ENCODE measurements at places on chromosomes 13 and 19.

DNA sequence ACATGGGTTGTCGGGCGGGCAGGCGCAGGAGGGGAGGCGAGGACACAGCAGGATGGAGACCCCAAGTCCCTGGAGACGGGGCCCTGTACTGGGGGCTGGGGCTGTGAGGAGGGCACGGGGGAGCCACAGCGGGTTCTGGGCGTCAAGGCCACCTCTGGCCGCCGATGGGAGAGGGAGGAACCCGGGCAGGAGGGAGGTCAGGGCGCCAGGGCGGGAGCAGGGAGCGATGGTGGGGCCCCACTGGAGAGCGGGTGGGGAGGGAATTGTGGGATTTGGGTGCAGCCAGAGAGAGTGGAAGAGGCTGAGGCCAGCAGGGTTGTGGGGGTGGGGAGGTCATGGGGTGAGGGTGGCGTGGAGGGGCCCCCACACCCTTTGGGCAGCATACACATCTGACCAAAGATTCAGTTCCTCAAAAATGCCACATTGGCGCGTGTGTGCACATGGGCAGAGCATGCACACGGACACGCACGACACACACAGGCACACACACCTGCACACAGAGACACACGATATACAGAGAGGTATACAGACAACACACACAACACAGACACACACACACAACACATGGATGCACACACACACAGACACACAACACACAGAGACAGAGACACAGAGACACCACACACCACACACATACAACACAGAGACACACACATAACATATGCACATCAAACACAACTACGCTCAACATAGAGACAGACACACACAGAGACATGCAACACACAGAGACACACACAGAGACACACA lies 54.9 kb downstream of the AP1M1 start:
- no peak for DNase-seq
- no peaks in the 10 kb centered on the region for H3K4me1 ChIP-seq

DNA sequence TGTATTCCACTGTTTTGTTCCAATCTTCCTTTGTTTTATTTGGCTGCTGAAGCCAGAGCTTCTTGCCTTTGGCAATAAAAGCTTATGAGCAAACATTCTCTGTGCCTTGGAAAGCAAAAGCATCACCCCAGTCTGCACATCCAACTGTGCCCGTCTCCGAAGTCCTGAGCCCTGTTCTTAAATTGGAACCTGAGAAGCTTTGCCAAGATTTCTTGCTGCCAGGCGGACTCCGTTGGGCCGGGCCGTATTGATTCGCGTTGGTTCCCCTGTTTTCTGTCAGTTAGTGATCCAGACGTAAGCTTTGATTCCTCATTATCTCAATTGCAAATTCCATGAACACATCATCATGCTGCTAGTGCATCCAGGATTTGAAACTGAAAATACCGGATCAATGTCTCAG lies 793.0 kb downstream of the OLFM4 start:
- DNase-seq: no peak
- H3K27ac ChIP-seq: no peak overlapping the region
- H3K4me3 ChIP-seq: no peak overlapping the region

DNA sequence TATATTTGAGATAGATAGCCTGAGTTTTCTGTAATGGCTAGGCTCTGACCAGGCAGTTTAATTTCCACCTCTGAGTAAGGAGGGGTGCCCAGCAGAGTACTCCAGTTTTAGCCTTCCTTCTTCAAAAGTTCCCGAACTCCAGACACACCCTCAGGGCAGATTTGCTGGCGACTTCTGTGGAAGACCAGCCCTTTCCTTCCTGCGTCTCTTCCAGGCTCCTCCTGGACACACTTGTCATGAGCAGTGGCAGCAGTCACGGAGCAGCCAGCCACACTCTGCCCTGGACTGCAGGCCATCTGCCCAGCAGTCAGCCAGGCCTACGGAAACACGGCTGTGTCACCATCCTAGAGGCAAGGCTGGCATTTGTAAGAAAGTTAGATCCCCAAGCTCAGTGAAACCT lies 6.6 kb upstream of the FLT1 start:
- H3K4me3 ChIP-seq: no peak overlapping the region
- no peak for DNase-seq
- no peaks in the 10 kb centered on the region for H3K36me3 ChIP-seq
- no peak overlapping the region for H3K27ac ChIP-seq
- no peaks in the 10 kb centered on the region for H3K27me3 ChIP-seq

DNA sequence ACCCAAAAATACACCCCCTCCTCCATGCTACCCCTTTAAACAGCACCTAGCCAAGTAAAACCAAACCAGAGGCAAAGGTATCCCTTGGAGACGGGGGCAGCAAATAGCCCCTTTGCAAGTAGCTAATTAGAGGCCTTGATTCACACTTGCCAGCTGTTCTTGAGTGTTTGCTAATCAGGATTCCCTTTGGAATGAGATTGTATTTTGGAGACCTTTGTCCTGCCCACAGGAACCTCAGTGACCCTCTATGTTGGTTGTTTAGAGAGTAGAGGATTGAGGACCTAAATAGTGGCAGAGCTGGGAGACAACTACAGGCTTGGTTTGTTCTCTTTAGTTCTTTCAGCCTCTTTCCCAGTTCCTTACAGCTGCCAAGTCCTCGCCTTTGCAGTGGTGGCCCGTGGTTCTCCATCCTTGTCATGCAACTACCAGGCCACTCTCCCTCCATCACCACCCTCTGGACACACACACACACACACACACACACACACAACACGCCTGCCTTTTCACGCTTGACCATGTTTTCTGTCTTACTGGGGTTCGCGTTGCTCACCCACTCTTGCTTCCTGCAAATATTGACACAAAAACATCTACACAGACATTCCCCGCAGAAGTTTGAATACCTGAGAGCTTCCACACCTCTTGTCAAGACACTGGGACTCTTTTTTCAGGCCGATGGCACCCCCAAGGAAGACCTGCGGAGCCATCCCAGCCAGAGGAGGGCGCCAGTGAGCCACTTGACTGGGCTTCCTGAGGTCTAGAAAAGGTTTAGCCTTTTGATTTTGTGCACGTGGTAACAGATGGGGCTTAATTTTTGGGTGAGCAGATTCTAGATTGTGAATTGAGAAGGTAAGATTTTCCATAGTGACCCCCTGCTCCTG lies 80.0 kb upstream of the GPR183 start:
- H3K4me1 ChIP-seq: no peaks in the 10 kb centered on the region
- H3K4me3 ChIP-seq: no peak overlapping the region
- DNase-seq: no peak
- H3K27me3 ChIP-seq: no peaks in the 10 kb centered on the region

DNA sequence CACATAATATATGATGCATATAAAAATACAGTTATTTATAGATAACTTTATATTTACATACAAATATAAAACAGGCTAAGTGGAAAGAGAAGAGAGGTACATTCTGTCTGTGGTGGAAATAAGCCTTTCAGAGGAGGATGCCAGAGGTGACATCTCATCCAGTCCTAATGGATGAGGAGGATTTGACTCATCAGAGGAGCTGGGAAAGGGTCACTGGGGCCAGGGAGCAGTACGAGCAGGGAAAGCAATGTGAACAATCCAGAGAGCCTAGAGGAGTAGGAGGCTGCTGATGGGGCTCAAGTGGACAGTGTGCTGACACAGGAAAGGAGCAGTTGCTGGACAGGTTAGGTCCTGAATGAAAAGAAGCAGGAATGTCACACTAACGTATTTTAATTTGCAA lies 18.6 kb downstream of the NALCN start:
- H3K27me3 ChIP-seq: no peaks in the 10 kb centered on the region
- H3K27ac ChIP-seq: no peak overlapping the region
- no peaks in the 10 kb centered on the region for H3K4me1 ChIP-seq
- no peak overlapping the region for H3K4me3 ChIP-seq
- DNase-seq: no peak

DNA sequence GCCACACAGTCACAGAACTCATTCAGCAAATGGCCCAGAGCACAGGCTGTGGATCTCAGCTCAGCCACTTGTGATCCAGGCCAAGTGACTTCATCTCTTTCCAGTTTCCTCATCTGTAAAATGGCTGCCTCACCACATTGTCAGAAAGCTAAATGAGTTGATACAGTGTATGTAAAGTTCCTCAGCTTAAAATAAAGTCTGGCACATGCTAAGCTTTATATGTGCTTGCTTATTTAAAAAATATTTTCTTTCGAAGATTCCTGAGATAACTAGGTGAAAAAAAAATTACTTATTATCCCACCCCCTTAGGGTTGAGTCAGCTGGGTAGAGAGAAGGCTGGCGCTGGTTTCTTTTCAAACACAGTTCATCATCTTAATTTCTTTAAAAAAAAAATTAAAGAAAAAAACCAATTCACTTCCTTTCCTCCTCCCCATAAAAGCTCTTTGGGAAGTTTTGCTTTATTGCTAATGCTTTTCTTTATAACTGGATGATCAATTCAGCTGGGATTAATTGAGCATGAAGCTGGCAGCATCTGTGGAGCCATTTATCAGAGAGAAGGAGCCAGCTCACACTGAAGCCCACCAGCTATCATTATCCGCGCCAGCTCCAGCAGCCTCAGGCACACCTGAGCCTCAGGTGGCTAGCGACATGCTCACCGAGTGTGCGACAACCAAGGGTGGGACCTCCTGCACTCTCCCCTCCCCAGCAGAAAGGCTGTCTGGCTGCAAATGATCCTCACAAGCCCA lies 354.9 kb downstream of the FOXO1 start:
- H3K27ac ChIP-seq: no peak overlapping the region
- no peaks in the 10 kb centered on the region for H3K36me3 ChIP-seq
- no peak overlapping the region for H3K4me3 ChIP-seq
- no peaks in the 10 kb centered on the region for H3K27me3 ChIP-seq
- no peaks in the 10 kb centered on the region for H3K4me1 ChIP-seq

GRCh38 chr19:17623224-17623935 lies 64.8 kb downstream of the UNC13A start:
- H3K4me3 ChIP-seq: no peak overlapping the region
- no peaks in the 10 kb centered on the region for H3K4me1 ChIP-seq
- H3K36me3 ChIP-seq: no peaks in the 10 kb centered on the region
- no peak for DNase-seq
- H3K27ac ChIP-seq: no peak overlapping the region

DNA sequence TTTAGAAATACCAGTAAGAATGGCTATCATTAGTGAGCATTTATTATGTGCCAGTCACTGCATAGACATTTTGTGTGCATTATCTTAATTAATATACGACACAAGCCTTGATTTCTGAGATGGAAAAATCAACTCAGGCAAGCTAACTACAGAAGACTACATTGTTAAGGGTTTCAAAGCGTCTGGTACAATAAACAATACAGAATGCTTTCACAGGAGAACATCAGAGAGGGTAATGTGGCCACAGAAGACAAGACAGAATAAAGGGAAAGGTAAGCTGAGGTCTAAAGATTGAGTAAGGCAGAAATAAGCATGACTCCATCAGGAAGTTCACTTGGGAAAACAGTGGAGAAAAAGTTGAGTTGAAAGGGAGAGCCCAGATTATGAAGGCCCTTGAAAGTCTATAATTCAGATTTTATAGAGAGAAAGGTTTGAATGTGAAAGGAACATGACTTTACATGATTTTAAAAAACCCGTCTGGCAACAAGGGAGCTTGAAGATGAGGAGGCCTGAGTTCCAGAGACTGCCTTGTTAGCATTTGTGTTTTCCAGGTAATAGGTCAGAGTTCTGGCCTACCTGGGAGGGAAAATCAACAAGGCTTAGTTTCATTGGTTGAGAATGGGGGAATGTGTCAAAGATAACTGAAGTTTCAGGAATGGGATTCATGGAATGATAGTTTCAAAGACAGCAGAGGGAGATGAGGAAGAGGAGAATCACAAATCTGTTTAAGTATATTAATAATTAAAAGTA lies 1.8 kb upstream of the MBNL2 start:
- DNase-seq: no peak
- no peaks in the 10 kb centered on the region for H3K4me1 ChIP-seq
- no peak overlapping the region for H3K4me3 ChIP-seq

DNA sequence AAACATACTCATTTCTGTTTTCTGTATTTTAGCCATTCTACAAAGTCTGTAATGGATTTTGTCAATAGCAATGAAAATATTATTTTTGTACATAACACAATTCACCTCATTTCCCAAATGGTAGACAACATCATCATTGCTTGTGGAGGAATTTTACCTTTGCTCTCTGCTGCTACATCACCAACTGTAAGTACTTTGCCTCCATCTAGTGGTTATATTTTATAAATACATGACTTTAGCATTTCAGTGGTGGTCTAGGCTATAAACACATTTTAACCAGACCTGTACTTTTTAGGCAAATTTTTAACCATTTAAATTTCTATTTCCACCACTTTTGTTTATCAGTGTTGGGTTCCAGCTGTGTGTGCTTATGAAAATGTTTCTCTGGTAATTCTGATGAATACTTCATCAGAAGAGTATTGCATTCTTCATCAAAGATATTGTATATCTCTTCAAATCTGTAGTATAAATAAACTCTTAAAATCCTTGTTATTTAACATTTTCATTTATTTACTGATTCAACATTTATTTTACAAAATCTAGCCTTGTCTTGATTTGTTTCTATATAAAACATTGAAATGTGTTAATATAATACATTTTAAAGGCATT lies 222.4 kb downstream of the NBEA start:
- peaks cover 2% of the 10 kb centered on the region for H3K4me1 ChIP-seq
- H3K27ac ChIP-seq: no peak overlapping the region
- H3K27me3 ChIP-seq: no peaks in the 10 kb centered on the region
- no peak for DNase-seq
- no peaks in the 10 kb centered on the region for H3K36me3 ChIP-seq

- H3K27me3 ChIP-seq: no peaks in the 10 kb centered on the region
- H3K4me3 ChIP-seq: no peak overlapping the region
- H3K4me1 ChIP-seq: no peaks in the 10 kb centered on the region
Measured at GRCh38 chr13:51894239-51894638, 32.5 kb downstream of the CCDC70 start.

DNA sequence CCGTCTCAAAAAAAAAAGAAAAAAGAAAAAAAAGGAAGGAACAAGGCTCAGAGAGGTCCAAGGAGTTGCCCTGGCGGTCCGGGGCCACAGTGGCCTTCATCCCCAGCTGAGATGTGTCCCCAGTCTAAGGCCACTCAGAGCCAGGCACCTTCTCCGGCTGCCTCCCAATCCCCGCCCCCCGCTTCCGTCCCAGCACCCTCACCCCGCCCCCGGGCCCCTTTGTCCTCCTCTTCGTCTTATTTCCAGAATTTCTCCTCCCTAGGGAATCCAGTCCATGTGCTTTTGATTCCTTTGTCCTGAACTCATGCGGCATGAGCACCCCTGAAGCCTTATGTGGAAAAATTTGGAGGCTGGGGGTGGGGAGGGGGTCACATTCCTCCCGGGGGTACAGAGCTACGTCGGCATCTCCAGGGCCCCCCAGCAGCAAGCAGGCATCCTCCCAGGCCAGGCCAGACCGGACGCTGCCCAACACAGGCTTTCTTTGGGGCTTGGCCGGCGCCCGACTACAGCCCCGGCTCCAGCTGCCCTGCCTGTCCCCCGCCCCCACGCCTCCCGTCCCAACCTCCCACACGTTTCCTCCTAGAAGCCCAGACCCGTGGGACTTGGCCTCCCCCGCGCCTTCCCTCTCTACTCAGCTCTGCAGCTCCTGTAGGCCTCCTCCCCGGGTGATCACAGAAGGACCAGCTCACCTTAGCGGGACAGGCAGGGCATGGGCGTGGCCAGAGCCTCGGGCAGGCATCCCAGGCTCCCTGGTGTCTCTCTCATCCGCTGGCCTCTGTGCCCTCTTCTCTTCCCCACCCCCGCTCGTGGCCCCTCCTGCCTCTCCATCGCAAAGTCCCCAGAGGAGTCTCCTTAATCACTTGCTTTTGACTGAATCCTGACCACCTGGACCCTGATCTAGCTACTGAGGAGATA lies 17.8 kb upstream of the ADGRE5 start:
- peaks cover 14% of the 10 kb centered on the region for H3K4me1 ChIP-seq
- peak overlapping the region; percentile 81 for H3K27ac ChIP-seq
- no peak for DNase-seq

- no peaks in the 10 kb centered on the region for H3K4me1 ChIP-seq
- no peaks in the 10 kb centered on the region for H3K27me3 ChIP-seq
- no peak for DNase-seq
Measured at GRCh38 chr13:66618702-66619101, 611.4 kb downstream of the PCDH9 start.

Data from tibial nerve (tissue), 4 donors.